ENCODE measurements at places on chromosomes 7 and 10. TPM values are rescaled to one million over a fixed set of nuclear protein-coding genes. Genes with fewer than 3 reads are reported as not detected.
A peak's percentile ranks its signal among the peaks of the same experiment; 100 is the strongest.

DNA sequence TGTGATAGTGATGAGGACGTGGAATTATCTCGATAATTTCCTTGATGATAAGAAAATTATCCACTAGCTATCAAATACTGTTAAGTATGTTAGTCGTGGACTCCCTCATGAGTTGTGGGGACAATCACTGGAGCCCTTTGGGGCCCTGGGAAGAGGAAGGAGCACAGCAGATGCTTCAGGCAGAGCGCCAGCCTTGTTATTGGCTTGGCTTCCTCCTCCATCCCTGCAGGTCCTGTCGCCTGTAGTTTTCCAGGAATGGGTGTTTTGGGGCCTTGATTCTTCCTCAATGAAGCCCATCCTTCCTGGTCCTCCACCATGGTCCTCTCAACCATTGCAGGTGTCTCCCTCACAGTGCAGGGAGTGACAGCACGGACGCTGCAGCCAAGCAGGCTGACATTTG lies 32.5 kb upstream of the ZNF32 start:
- DNase-seq, result no peak
- H3K27me3 ChIP-seq, result no peaks in the 10 kb centered on the region
- H3K4me1 ChIP-seq, result no peaks in the 10 kb centered on the region
- H3K36me3 ChIP-seq, result no peaks in the 10 kb centered on the region

GRCh38 chr10:117312430-117312829 lies 62.8 kb downstream of the PDZD8 start:
- no peaks in the 10 kb centered on the region for H3K4me1 ChIP-seq
- no peaks in the 10 kb centered on the region for H3K27me3 ChIP-seq
- H3K27ac ChIP-seq, result no peak overlapping the region
- H3K36me3 ChIP-seq, result no peaks in the 10 kb centered on the region

DNA sequence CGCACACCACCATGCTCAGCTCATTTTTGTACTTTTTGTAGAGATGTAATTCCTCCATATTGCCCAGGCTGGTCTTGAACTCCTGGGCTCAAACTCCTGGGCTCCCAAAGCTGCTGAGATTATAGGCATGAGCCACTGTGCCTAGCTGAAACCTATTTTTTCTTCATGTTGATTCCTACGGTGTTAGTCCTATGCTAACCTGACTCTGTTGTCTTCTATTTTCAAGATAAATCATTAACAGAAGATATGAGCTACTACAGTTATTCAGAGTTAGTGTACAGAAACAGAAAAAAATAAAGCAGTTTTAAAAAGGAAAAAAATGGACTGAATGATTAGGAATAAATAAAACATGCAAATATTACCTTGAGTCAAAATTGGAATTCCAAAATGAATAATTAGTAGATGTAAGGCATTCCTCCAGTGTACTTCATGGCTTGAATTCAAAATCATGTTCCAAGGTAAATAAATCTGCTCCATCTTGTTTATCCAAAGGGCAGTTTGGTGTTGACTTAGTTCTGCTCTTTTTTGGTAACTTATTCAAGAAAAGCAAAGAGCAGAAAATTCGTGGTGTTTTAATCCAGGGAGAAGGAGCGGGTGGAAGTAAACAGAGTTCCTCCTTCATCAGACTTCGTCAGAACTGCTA lies 185.8 kb downstream of the CACNB2 start:
- H3K27ac ChIP-seq, result no peak overlapping the region
- no peak for DNase-seq
- H3K4me1 ChIP-seq, result no peaks in the 10 kb centered on the region
- H3K36me3 ChIP-seq, result no peaks in the 10 kb centered on the region
- H3K4me3 ChIP-seq, result no peak overlapping the region
- no peaks in the 10 kb centered on the region for H3K27me3 ChIP-seq

DNA sequence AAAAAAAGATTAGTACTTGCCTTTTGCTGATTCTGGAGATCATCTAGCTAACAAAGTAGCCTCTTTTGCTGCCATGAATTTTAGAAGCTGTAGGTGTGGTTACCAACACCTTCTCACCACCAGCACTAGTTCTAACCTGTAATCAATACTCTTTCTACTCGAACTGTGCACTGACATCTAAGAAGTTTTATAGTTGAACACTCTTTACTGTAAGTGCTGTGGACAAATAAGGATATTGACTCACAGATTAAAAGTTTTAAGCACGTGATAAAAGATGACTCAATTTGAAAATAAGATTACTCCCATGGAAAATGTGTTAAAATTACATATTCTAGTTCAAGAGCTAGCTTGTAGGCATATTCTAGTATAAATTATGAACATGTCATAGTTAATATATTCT lies 89.9 kb downstream of the REEP3 start:
- H3K36me3 ChIP-seq, result no peaks in the 10 kb centered on the region
- H3K27me3 ChIP-seq, result no peaks in the 10 kb centered on the region
- no peak for DNase-seq
- H3K4me3 ChIP-seq, result no peak overlapping the region
- no peaks in the 10 kb centered on the region for H3K4me1 ChIP-seq
- no peak overlapping the region for H3K27ac ChIP-seq

DNA sequence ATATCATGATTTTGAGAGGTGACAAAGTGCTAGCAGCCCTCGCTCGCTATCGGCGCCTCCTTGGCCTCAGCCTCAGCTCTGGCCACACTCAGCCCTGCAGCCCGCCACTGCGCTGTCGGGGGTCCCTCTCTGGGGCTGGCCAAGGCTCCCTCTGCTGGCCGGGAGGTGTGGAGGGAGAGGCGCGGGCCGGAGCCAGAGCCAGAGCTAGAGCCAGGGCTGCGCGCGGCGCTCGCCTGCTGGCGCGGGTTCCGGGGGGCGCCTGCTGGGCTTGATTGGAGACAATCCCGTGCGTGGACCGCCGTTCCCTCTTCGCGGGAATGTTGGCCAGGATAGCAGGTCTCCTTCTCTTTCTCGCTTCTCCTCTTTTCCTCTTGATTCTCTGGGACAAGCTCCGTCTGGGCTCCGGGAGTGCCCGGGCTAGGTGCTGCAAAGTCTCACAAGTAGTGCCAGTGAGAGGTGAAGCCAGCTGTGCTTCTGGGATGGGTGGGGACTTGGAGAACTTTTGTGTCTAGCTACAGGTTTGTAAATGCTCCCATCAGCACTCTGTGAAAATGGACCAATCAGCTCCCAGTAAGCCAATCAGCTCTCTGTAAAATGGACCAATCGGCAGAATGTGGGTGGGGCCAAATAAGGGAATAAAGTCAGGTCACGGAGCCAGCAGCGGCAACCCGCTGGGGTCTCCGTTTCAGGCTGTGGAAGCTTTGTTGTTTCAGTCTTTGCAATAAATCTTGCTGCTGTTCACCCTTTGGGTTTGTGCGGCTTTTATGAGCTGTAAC lies 43.4 kb upstream of the ELMO1 start:
- DNase-seq, result no peak
- no peak overlapping the region for H3K4me3 ChIP-seq
- H3K27ac ChIP-seq, result no peak overlapping the region
- no peaks in the 10 kb centered on the region for H3K36me3 ChIP-seq

DNA sequence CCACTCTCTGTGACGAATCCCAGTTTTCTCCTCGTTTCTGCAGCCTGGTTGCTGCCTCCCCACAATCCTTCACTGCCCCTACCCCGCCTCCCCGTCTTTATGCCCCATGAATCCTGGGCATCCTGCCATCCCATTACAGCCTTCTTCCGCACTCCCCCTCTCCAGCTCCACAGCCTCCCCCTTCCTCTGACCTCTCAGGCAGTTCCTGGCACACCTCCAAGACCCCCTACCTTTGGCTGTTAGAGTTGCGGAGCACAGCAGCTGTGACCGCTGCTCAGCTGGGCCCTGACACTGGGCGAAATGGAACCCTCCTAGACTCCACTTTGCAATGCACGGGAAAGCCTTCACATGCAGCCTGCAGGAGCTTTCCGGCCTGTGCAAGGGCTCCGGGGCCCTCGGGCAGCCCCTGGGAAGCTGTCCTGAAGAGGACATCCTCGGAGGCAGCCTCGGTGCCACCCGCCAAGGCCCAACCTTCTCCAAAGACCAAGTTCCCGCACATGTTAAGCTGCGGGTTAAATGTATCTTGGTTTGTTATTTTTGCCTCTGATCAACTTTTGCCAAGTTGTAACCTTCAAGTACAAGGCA lies 400.7 kb upstream of the MKI67 start:
- H3K36me3 ChIP-seq, result no peaks in the 10 kb centered on the region
- H3K27ac ChIP-seq, result no peak overlapping the region
- no peak for DNase-seq
- no peaks in the 10 kb centered on the region for H3K4me1 ChIP-seq

- H3K27ac ChIP-seq, result peak overlapping the region; percentile 6
- H3K4me1 ChIP-seq, result peaks cover 37% of the 10 kb centered on the region
- H3K4me3 ChIP-seq, result no peak overlapping the region
These were observed 69.4 kb upstream of the PDLIM1 start for GRCh38 chr10:95360122-95360714.

- H3K27me3 ChIP-seq, result no peaks in the 10 kb centered on the region
- no peaks in the 10 kb centered on the region for H3K36me3 ChIP-seq
- H3K4me1 ChIP-seq, result peaks cover 9% of the 10 kb centered on the region
- DNase-seq, result no peak
- H3K4me3 ChIP-seq, result no peak overlapping the region
These were observed 34.2 kb downstream of the SUFU start for GRCh38 chr10:102537948-102538347.

DNA sequence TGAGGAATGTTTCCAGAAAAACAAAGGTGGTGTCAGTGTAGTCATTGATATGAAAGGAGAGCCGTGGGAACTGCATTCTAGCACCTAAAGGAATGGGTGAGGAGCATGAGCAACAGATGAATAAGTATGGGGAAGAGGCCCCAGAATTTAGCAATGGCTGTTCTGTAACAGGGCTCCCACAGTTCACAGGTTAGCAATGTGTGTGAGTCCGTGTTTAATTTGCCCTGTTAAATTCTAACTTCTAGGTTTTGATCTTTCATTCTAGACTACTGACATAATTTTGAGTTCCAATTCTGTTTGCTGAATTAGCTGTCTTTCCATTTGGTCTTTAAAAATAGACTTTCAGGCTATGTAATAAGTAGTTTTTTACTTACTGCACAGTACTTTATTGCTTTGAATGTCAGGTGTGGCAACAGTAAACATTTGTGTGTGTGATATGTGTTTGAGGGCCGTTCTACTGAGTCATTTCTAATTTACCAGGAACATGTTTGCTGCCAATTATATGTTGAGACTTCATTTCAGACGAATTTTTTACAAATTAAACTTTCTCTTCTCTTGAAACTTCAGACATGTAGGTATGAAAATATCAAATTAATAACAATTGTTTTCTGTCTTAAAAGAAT lies 8.8 kb downstream of the STK17A start:
- peaks cover 5% of the 10 kb centered on the region for H3K4me1 ChIP-seq
- no peak overlapping the region for H3K27ac ChIP-seq
- no peak overlapping the region for H3K4me3 ChIP-seq
- H3K36me3 ChIP-seq, result no peaks in the 10 kb centered on the region

GRCh38 chr7:128029405-128029995 lies 1.7 kb downstream of the LRRC4 start:
- H3K4me3 ChIP-seq, result no peak overlapping the region
- no peaks in the 10 kb centered on the region for H3K27me3 ChIP-seq
- H3K27ac ChIP-seq, result no peak overlapping the region
- no peak for DNase-seq

DNA sequence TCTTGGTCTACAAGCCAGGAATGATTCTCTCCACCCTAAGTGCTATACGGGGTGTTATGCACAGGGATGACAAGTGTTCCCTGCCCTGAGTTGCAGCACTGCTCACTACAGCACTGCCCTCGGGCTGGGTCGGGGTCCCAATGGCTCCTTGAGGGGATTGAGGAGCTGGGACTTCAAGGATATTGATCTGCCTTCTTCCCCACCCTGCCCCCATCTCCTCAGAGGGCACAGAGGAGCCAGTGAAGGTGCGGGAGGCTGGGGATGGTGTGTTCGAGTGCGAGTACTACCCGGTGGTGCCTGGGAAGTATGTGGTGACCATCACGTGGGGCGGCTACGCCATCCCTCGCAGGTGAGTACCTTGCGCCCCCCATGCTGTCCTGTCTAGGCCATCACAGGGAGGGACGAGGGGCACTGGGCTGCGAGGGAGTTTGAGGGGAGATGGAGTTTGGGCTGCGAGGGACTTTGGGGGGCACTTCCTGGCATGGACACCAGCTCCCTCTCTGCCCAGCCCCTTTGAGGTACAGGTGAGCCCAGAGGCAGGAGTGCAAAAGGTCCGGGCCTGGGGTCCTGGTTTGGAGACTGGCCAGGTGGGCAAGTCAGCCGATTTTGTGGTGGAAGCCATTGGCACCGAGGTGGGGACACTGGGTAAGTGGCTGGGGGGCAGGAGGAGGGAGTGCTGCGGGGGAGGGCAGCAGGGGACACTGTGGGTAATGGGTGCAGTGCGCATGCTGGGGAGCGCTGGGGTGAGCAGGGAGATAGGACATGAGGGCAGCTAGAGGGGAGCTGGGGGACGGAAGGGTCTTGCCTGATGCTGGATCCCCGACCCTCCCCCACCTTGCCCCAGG lies 10.3 kb downstream of the FLNC start:
- no peaks in the 10 kb centered on the region for H3K27me3 ChIP-seq
- no peak overlapping the region for H3K27ac ChIP-seq
- H3K4me1 ChIP-seq, result no peaks in the 10 kb centered on the region
- H3K4me3 ChIP-seq, result no peak overlapping the region

GRCh38 chr10:98361131-98362025 lies 53.6 kb downstream of the PYROXD2 start:
- 0 out of 2 replicates have a peak, but pooled peaks cover 1% of the 10 kb centered on the region for H3K27me3 ChIP-seq
- H3K4me1 ChIP-seq, result peaks cover 8% of the 10 kb centered on the region
- H3K27ac ChIP-seq, result no peak overlapping the region
- H3K36me3 ChIP-seq, result no peaks in the 10 kb centered on the region
- DNase-seq, result no peak
- no peak overlapping the region for H3K4me3 ChIP-seq

Gene PANK1
- total RNA-seq, result 24.0 TPM

Gene AHR
- total RNA-seq, result 39.4 TPM

Gene GPR26
- total RNA-seq, result not detected

Gene GDF10
- not detected for total RNA-seq

Gene PCDH15
- total RNA-seq, result 0.07 TPM

Gene MBL2
- 0.46 TPM for total RNA-seq

Gene ACSL5
- total RNA-seq, result 46.6 TPM

Data from Caco-2 (cell line).